ENCODE measurements at places on chromosomes 2 and 18. TPM values are rescaled to one million over a fixed set of nuclear protein-coding genes. Genes with fewer than 3 reads are reported as not detected.
A peak's percentile ranks its signal among the peaks of the same experiment; 100 is the strongest.

DYNAP gene
- not detected for polyA plus RNA-seq

CD8B2 gene
- 0.40 TPM for polyA plus RNA-seq

GKN1 gene
- not detected for polyA plus RNA-seq

- DNase-seq = no peak
Measured at GRCh38 chr2:182866095-182866460, 359 bp downstream of the FRZB start.

DNA sequence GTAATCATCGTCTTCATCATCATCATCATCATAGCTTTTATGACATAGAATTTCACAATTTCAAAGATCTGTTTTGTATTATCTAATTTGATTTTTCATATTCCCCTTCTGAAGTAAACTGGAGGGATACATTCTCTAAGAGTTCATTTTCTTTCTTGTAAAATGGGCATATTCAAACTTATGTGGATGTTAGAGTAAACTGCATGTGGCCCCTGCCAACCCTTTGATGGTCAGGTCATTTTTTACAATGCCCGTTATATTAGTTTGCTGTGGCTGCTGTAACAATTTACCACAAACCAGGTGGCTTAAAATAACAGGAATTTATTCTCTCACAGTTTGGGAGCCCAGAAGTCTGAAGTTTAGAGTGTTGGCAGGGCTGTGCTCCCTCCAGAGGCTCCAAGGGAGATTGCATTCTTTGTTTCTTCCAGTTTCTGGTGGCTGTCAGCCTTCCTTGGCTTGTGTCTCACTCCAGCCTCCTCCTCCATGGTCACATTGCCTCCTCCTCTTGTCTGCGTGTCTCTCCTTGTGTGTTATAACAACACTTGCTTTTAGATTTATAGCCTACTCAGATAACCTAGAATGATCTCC, 127.5 kb upstream of the MMADHC start:
- DNase-seq = no peak

DNA sequence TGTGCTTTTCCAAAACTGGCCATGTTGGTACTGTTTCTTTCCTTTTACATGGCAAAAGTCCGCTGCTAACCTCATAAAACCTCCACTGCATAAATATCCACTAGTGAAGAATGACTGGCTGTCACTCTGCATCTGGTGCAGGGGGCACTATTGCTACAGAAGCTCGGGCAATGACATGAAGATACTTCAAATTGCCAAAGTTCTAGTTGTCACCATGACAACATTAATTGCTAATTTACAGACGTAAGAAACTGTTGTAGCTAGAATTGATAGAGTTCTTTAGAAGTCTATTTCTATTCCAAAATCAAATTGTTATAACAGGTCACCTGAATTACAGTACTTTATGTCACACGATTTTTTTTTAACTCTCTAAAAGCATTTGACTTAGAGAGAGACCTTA, 845 bp downstream of the CFAP210 start:
- DNase-seq = no peak

- DNase-seq = no peak
Measured at GRCh38 chr2:201057087-201057521, 14.4 kb downstream of the HYCC2 start.

- DNase-seq = peak; percentile 40
Measured at GRCh38 chr2:95231723-95232122, 24.4 kb downstream of the ZNF892 start.

GRCh38 chr18:78595453-78595852, 384.2 kb upstream of the SALL3 start:
- DNase-seq = no peak

GRCh38 chr18:54764786-54765185, 63.5 kb upstream of the RAB27B start:
- DNase-seq = no peak

- DNase-seq = no peak
Measured at GRCh38 chr2:192002418-192002817, 155.5 kb upstream of the CAVIN2 start.

- DNase-seq = no peak
Measured at GRCh38 chr18:56083523-56084287, 495.7 kb upstream of the TCF4 start.

DNA sequence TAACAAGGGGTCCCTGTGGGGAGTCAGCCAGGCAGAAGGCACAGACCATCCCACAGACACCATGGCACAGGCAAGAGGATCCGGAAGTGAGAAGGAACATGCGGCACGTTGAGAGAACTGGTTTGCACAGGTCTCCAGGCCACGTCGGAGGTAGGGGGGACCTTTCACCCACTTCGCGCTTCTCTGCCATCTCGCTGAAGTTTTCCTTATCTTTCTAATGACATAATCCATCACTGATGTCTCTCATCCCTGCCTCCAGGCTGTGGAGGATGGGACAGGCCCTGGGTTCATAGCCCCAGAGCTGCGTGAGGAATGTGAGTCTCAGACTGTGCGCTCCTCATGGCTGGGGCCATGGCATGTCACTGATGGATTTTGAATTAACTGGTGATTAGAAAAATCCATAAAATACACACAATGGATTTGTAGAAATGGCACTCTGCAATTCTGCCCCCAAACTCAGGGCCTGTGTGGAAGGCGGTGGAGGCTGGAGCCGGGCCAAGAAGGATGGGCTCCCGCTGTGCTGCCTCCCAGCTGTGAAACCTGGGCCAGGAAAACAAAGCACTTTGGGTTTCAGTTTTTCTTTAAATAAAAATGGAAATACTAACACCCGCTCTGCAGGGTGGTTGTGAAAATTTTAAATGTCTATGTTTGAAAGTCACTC, 113.3 kb upstream of the ALKAL2 start:
- DNase-seq = no peak

GRCh38 chr2:216083464-216084281, 2.0 kb downstream of the TMEM169 start:
- peak; percentile 60 for DNase-seq

DNA sequence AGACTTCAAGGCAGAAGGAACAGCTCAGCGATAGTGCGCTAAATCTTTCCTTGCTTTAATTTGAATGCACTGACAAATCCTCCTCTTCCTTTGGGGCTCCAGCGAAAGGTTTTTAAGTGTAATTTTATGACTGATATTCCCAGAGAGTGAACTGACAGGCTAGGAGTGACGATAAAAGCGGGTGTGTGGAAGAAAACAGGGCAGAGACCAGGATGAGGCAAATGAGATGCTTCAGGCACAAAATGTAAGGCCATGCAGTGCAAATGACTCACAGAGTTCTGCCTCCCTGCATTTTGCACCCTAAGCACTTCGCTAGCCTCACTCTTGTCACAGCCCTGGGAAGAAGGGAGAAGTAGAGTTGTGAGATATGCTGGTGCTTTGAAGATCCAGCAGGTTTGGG, 14.7 kb downstream of the KLHL23 start:
- no peak for DNase-seq

- no peak for DNase-seq
Measured at GRCh38 chr2:218754781-218755180, 27.2 kb upstream of the CYP27A1 start.

- DNase-seq = no peak
Measured at GRCh38 chr18:55732227-55733106, 144.5 kb upstream of the TCF4 start.

GRCh38 chr2:72914206-72914559, 3.1 kb upstream of the EMX1 start:
- no peak for DNase-seq

GRCh38 chr18:59383851-59384250, 24.8 kb upstream of the LMAN1 start:
- no peak for DNase-seq

GRCh38 chr2:180924063-180924462, 56.3 kb upstream of the UBE2E3 start:
- no peak for DNase-seq

GRCh38 chr2:203733684-203734083, 27.2 kb downstream of the CD28 start:
- DNase-seq = no peak

- DNase-seq = no peak
Measured at GRCh38 chr2:119252186-119253113, 28.8 kb downstream of the STEAP3 start.

DNA sequence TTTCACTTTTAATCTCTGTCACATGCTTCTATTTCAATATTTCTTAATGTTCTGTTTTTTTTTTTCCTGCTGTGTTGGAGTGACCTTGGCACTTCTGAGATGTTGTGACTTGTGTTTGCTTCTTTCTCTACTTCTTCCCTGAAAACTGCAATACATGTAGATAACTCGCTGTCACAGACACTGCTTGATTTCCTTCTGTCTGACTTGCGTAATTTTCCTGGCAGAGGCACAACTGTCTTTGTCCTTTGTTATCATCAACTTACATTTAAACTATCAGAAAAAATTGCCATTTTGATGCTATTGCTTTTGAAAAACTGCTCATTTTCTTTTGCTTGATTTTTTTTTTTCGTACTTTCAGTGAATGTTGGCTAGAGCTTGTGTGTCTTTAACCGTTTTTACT, 69.0 kb downstream of the BABAM2 start:
- no peak for DNase-seq

GRCh38 chr2:108571286-108571685, 37.0 kb downstream of the LIMS1 start:
- DNase-seq = no peak
